ENCODE measurements at places on chromosomes 5 and 9.

- DNase-seq: peak; percentile 66
These were observed at the start of gene GRK6 for GRCh38 chr5:177426566-177427210. Gene GRK6, plus strand, starts transcription at chr5:177426676. Its CDS starts 170 bp downstream, at chr5:177426846.

DNA sequence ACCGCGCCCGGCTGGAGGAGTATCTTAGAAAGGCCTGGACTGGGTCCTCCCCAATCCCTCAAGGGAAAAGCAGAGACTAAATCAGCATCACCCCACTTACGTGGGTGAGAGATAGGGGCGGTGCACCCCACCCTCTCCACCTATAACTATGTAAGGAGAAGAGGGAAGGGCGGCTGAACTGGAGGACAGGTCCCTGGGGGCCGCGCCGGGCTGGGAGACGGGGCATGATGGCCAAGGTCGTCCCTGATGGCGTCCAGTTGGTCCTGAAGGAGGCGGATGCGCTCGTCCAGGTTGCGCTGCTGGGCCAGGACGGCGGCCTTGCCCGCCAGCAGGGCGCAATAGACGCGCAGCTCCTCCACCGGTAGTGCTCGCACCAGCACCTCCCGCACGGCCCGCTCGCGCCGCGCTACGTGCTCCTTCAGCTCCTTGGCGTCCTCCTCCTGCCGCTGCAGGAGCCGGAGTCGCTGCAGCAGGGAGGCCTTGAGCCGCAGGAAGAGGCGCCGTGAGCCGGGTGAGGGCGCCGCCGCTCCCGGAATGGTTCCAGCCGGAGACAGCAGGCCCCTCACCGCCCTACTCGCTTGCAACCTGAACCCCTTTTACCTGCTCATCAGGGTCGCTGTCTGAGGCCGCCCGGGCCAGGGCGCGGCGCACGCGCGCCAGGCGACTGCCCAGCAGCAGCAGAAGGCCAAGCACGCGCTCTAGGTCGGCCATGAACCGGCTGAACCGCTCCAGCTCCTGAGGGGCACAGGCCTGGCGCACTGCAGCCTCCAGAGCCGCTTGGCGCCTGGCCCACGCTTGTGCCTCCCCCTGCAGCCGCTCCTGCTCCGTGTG, 7.6 kb downstream of the SHROOM1 start:
- no peak for DNase-seq

GRCh38 chr5:52577546-52577945, 210.2 kb upstream of the ITGA1 start:
- no peak for DNase-seq

DNA sequence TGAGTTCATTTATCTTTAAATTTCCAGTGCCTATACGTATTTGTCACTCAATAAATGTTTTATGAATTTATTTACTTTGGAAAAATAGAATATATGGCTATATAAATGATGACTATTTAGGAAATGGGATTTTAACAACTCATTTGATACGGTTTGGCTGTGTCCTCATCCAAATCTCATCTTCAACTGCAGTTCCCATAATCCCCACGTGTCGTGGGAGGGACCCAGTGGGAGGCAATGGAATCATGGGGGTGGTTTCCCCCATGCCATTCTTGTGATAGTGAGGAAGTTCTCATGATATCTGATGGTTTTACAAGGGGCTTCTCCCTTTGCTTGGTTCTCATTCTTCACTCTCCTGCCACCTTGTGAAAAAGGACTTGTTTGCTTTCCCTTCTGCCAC, 187.6 kb upstream of the EFNA5 start:
- DNase-seq: no peak

DNA sequence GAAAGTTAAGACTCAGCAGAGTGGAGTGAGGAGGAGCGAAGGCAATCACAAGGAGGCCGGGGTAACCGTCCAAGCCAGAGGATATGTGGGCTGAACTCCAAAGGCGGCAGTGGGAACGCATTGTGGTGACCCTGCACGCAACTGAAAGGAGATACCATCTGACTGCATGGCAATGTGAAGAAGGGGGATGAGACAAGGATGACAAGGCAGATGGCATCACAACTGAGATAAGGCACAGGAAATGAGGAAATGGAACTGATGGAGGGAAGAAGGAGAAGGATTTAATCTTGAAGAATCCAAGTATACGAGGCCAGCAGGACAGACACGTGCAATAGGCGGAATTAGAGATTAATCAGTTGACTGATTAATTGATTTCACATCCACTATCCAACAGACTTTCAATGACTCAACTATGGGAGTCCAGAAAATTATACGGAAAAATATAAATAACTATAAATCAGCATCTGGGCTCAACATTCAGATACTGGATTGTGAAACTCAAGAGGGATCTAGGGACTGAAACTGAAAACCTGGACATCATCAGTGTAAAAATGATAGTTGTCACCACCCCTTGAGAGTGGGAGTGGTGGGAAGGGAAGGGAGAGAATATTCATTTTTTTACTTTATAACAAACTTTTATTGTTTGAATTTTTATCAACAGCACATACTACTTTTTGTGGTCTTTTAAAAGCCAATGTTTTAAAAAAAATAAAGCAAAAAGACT, 86.1 kb downstream of the ARL15 start:
- DNase-seq: no peak

- no peak for DNase-seq
These were observed 91.9 kb upstream of the ITGA2 start for GRCh38 chr5:52897238-52897614.

DNA sequence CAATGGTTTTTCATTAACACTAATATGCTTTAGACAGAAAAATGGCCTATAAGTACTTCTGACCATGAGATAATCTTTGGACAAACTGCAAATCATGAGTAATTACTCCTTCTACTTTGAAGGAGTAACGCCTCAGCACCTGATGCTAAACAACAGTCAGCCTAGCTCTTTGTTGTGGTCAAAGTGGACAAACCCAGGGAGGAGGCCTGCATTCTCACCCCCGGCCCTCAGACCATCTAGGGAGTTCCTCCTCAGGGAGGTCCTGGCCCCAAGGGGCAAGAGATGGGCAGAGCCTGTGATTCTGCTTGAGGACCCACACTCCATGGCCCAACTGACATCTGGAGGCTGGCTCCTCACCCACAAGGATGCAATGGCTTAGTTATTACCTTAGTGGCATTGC, 48.2 kb upstream of the ANGPTL2 start:
- no peak for DNase-seq

GRCh38 chr5:150596826-150597225, 43.6 kb upstream of the SYNPO start:
- DNase-seq: no peak

- DNase-seq: no peak
These were observed 288.0 kb downstream of the KCNN2 start for GRCh38 chr5:114649878-114650277.
